ENCODE measurements at places on chromosomes 6 and 20.

- no peak for DNase-seq
These were observed 117.7 kb downstream of the RPS12 start for GRCh38 chr6:132931936-132932514.

DNA sequence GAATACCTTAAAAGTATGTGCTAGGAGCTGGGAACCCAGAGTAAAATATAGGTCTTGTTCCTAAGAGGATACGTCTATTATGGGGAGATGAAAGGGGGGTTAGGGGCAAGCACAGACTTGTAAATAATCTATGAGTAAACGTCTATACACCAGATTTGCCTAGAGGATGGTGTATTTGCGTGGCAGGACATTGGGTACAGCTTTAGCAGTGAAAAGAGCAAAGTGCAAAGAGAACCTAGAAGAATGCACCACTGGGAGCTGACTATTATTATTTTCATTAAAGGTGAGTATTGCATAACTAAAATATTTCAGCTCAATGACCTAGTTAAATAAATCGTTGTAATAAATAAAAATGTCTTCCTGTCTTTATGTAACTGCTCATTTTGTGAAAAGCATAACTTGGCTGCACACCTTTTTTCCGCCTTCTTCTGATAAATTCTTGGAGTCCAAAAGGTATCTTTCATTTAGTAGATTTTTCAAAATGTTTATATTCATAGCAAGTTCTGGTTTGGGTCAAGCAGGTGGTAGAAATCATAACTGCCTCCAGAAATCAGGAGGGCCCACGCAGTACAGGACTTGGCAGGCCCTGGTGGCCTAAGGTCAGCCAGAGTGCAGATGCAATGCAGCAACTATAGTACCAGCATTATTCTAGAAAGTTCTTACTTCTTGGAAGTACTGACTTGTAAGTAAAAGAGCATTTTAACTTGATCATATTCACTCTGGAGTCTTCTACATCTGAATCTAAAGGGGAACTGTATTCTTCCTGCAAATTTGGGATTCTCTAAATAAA lies 357.2 kb downstream of the PLCB1 start:
- DNase-seq = no peak

- DNase-seq = no peak
These were observed 56.6 kb upstream of the RIN2 start for GRCh38 chr20:19701429-19701828.

GRCh38 chr6:131258816-131259476 lies 123.7 kb downstream of the AKAP7 start:
- no peak for DNase-seq

DNA sequence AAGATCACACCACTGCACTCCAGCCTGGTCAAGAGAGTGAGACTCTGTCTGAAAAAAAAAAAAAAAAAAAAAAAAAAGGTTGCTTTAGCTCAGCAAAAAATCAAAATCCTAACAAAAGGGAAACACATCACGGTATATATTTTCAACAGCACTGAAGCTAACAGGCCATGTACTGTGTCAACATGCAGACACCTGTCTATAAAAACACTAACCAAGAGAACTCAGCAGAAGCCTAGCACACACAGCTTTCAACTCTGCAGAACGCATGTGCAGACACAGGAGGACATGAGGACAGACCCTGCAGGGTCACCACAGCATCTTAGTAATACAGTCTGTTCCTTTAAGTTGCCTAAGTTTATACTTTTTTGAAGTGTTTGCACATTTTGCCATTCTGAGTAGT lies 13.5 kb downstream of the NINL start:
- DNase-seq = no peak

Measured in CD4-positive, alpha-beta T cell (primary cell).